IPS-NIHi11 (cell line): ENCODE measurements at places on chromosomes 7 and 10.
A peak's percentile ranks its signal among the peaks of the same experiment; 100 is the strongest.

- peak; percentile 43 for DNase-seq
These were observed 69.3 kb downstream of the ETV1 start for GRCh38 chr7:13920053-13920697.

GRCh38 chr7:38316733-38317360 lies 43.4 kb upstream of the TARP start:
- DNase-seq: no peak

- no peak for DNase-seq
These were observed 191.8 kb downstream of the CACNB2 start for GRCh38 chr10:18332048-18332447.

DNA sequence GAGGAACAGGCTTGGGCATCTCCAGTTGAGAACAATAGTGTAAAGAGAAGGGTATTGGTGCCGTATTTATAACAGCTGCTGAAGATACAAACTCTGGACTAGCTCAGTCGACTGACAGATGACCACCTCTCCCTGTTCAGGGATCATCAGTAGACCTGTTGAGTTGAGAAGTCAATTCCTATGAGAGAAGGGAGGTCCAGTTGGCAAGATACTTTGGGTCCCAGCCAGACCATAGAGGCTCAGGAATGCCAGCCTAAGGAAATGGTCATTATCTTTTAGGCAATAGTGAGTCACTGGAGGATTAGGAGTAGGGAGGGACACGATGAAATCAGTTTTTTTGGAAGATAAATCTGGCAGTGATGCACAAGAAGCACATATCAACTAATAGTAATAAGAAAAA lies 202.9 kb downstream of the TRIL start:
- DNase-seq: no peak

GRCh38 chr10:57692255-57692980 lies 575.3 kb downstream of the IPMK start:
- no peak for DNase-seq

DNA sequence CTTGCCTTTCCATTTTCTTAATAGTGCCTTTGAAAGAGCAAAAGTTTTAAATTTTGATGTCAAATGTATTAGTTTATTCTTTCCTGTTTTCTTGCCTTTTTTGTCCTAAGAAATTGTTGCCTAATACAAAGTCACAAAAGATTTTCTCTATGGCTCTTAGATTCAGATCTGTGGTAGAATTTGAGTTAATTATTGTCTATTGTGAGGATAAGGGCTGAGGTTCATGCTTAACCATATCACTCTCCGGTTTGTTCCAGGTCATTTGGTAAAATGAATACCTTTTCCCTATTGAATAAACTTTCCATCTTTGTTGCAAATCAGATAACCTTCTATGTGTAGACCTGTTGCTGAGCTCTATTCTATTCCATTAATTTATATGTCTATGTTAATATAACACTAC lies 96.0 kb downstream of the NOD1 start:
- DNase-seq: no peak

- no peak for DNase-seq
These were observed 97.5 kb upstream of the PRSS58 start for GRCh38 chr7:142355328-142355727.

- no peak for DNase-seq
These were observed 232.5 kb downstream of the CDK14 start for GRCh38 chr7:90828601-90829000.

GRCh38 chr7:139748941-139749340 lies 28.9 kb downstream of the HIPK2 start:
- DNase-seq: no peak

DNA sequence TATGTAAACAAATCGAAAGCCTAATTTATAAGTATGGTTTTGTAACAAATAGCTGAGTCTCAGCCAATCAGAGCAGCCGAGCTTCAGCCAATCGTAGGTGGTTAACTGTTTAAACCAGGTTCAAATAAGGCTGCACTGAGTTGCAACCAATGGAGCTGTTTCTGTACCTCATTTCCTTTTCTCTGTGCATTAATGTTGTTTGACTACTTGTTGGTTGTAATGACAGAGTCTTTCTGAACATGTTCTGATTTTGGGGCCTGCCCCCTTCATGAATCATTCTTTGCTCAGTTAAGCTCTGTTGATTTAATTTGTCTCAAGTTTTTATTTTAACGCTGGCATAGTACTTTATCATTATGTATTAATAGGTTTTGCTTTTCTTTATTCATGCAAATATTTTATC lies 14.6 kb downstream of the OTUD1 start:
- DNase-seq: no peak

DNA sequence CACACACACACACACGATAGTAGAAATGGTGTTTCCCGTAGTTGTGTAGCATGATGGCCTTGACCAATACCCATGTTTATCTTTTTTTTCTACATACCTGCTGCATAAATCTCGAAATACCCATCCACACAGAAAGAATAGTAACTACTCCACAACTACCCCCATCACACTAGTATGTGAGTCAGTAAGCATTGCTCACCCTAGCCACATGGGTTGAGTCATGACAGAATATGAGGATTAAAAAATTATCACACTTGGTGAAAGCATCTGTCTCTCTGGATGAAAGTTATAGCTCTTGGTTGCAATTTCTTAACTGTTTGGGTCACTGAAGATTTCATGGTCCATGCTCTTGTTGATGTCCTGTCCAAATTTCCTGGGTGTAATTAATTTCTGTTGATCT lies 103.4 kb upstream of the MDFIC start:
- no peak for DNase-seq

DNA sequence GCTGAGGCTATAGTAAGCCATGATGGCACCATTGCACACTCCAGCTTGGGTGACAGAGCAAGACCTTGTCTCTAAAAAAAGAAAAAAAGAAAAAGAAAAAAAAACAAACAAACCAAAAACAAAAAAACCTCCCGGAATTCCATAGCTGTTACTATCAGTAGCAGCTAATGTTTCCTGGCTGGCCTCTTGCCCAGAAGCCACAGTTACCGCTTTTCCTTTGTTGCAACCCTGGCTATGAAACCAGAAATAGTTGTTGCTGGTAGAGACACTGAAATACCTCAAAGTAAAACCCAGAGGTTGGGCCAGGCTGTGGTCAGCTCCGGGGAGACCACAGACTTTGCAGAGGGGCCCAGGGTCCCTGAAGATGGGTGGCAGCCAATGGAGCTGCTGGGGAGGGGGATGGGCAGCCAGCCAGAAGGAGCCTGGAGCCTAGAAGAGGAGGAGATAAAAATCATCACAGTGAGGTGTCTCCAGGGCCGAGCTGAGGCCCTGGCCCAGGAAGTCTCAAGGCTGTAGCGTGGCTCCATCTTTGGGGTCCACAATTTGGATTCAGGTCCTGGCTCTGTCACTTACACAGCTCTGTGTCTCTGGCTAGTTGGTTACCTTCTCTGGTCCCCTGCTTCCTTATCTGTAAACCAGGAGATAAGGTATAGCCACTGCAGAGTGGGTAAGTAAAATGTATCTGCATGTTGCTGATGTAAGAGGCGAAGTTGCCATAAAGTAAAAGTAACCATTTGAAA lies 3.4 kb upstream of the CHST12 start:
- DNase-seq: peak; percentile 33

DNA sequence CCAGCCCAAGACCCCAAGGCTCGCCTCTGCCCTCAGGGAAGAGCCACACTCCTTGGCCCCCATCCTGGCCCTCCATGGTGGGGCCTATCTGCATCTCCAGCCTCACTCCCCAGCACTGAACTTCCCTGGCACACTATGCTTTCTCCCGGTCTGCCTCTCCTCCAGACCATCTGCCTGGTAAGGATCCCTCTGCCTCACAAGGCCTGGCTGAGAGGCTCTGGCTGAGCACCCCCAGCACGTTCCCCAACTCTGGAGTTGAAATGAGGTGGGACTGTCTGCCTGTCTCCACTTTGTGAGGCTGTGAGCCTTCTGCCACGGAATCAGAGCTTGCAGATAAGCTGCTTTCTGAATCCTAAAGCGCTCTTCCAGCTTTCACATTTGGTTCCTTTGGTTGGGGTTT lies 220.7 kb downstream of the TNS3 start:
- DNase-seq: no peak

DNA sequence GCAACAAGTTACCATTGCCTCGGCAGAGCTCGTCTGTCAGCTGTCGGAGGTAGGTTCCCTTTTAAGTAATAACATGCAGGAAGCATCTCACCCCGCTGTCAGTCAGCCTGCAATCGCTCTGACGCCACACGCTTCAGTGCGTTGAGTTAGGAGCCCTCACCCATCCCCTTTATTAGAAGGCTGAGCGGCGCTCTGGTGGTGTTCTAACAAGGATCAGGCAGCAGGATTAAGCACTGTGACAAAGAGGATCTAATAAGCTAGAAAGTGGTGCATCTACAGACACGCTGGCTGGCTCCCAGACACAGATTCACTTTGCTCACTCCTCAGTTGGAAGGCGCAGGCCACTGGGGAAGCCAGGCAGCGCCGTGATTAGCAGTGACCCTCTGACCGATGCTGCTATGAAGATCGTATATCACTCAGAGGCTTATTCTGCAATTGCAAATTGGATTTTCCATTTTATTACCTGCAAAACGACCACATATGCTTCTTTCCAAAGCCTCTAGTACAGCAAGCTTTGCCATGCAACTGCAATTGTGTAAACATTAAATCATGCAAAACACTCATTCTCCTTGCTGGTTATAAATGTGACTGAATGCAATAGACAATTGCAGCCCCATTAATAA lies 117.7 kb downstream of the RSU1 start:
- DNase-seq: no peak

- no peak for DNase-seq
These were observed 101.3 kb downstream of the COL28A1 start for GRCh38 chr7:7434329-7434728.

- no peak for DNase-seq
These were observed 162.8 kb upstream of the NFE2L3 start for GRCh38 chr7:25989140-25989705.

GRCh38 chr10:131247873-131248272 lies 63.6 kb downstream of the TCERG1L start:
- no peak for DNase-seq

- no peak for DNase-seq
These were observed 72.4 kb downstream of the TPST1 start for GRCh38 chr7:66277492-66277891.

DNA sequence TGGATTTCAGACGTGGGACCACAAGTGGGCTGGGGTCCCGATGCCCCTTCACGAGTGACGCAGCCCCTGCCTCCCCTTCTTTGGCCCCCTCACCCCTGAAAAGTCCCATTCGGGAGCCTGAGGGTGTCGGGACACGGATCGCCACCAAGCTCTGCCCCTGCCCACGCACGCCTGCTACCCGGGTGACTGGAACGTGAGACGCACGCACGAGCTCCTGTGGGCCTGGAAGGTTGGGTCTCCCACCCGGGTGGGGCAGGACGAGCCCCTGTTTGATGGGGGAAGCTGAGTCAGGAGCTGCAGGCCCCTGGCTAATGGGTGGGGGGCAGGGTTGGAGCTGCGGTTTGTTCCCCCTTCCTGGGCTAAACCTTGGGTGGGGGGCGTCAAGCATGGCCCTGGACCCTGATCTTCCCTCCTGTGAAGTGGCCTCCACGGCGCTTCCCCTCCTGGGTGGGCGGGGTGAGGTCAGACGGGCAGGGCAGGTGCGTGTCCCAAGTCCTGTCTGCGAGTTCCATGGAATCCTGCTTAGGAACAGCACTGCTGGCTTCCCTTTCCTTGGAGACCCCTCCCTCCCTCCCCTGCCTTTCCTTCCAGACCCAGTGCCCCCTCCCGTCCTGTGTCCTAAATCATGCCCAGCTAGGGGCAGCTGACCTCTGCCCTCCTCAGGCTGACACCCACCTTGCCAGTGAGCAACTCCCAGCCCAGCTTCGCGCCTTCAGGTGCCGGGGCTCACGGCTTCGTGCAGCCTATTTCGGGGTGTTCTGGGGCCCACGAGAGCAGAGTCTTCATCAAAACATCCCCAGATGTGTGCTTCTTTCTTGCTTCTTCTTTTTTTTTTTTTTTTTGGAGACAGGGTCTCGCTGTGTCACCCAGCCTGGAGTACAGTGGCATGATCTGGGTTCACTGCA lies 5.3 kb upstream of the TMEM184A start:
- DNase-seq: no peak

- no peak for DNase-seq
These were observed 9.5 kb downstream of the STK32C start for GRCh38 chr10:132298038-132298881.

GRCh38 chr10:126063353-126063791 lies 167.0 kb downstream of the FANK1 start:
- no peak for DNase-seq

- DNase-seq: no peak
These were observed 182.3 kb downstream of the MAD1L1 start for GRCh38 chr7:2050511-2050866.

DNA sequence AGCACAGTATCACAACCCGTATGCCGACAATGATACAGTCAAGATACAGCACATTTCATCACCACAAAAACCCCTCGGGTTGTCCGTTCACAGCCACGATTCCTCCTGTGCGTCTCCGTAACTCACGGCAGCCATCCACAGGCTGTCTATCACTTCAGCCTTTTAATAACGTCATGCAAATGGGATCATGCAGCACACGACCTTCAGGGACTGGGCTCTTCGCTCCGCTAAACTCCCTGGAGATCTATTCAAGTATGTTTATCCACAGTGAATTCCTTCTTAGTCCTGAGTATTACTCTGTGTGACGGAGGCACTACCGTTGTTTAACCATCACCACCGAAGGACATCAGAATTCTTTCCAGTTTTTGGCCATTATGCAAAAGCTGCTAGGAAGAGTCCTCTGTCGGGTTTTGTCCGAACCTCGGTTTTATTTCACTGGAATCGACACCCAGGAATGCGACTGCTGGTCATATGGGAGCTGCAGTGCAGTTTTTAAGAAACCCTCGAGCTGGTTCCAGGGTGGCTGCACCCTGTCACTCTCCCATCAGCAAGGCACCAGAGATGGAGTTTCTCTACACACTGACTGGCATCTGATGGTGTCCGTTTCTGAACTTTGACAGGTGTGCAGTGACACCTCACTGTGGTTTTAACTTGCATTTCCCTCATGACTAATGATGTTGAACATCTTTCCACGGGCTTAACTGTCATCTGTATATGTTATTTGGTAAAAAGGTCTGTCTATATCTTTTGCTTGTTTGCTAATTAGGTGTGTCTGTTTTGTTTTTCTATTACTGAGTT lies 193.6 kb downstream of the MAD1L1 start:
- DNase-seq: no peak

DNA sequence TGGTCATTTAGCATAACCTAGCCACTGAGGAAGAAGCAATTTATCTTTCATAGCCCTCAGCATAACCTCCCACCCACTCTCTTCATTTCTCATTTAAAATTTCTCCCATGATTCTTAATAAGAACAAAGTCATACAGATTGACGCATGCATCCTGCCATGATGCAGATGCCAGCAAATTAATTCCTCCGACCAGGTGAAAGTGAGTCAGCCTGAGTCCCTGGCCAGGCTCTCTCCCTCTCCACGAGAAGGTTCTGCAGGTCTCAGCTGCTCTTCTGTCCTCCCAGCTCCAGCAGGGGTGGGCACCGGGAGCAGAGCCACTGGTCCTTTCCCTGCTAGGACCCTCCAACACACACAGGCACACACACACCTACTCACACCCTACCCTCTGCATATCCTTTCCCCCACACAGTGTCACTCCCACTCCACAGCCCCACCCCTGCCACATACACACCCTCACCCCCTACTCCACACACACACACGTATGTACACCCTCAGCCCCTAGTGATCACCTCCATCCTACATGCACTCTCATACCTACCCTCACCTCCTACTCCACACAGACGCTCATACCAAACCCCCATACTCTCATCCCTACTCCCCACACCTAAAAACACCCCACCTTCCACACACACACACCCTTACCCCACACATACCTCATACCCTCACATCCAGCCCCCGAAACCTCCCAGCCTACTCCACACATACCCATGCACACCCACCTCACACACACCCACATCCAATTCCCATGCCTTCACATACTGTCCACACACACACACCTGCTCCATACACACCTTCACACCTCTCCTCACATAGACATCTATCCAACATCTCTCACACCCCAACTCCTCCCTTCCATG lies 78.0 kb downstream of the FAM13C start:
- no peak for DNase-seq
